ENCODE measurements at places on chromosomes 4 and X.

DNA sequence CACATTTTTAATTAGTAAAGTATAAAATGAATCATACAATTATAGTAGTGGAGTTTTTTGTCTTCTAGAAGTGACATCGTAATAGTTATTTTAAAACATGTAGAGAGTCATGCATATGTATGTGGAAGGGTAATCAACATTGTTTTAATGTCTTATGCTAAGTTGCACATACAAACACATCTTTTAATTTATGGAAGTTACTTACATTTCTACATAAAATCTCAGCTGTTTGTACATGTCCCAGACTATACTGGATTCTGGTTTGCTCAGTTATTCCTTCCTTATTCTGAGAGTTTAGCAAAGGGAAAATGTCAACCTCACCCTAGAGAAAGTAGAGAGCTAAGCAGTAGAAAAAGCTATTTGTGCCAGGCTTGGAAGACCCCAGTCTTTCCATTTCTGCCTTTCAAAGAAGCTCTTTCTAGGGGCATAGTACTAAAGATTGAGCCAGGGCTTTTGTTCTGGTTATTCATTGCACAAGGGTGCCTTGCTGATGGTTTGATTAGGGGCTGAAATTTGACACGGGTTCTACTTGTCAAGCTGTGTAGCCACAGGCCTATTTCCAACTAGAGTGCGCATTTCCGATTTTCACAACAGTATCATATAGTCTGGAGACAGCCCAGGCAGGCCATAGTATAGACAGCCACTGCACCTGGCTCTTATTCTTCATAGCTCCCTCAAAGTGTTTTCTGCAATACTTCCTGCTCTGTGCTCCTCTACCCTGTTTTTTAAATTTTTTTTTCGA, 106.3 kb downstream of the RPA4 start:
- no peak for DNase-seq

GRCh38 chrX:106208154-106208553, 40.0 kb downstream of the PWWP3B start:
- no peak for DNase-seq

- DNase-seq: no peak
Observed at GRCh38 chr4:1204286-1204827, 32.0 kb upstream of the SPON2 start.

DNA sequence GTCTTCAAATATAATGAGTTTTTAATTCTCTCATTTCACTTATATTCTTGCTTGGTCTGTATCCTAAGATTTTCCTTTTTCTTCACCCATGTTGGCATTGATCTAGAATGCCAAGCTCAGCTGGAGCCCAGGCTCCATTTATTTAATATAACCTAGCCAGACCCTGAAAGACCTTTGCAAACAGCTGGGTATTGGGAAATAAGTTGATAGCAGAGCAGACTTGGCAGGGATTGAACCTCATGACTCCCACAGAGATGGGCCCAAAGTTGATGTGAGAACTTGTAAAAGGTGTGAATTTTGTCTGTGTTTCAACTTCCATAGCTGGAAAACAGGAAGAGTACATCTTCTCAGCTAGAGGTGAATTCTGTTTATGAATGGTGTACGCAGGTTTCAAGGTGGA, 59.5 kb downstream of the SH2D1A start:
- no peak for DNase-seq

DNA sequence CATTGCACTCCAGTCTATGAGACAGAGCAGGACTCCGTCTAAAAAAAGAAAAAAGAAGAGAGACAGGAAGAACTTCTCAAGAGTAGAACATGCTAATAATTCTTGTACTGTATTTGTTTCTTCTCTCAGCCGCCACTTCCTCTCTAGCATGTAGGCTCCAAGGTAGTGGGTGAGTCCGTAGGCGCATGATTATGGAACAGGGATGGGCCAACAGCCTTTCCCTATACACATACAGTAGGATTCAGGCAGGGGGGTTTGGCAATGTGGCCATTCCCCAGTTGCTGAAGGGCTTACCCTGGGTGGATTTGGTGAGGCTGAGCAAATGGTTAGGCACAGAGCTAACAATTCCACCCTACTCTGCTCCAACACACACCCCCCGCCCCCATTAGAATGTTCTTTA, 35.0 kb upstream of the APLN start:
- no peak for DNase-seq

- DNase-seq: no peak
Observed at GRCh38 chr4:187333151-187333550, 609.5 kb upstream of the FAT1 start.

DNA sequence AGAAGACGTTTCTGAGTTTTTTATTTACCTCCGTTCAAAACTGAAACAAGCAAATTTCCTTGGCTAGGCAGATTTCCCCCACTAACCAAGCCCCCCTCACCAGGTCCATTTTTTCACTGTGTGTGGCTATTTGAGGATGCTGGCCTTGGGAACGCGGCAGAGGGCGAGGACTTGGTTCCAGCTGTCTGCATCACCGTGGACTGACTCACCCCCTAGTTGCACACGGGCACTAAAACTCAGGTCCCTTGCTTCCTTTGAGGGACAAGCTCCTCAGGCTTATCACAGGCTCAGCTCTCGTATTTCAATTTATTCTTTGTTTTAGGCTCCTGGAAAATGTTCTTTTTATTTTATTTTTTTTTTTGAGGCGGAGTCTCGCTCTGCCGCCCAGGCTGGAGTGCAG, 8.4 kb upstream of the MTNR1A start:
- DNase-seq: no peak

GRCh38 chrX:37468124-37468739, 103.2 kb upstream of the LANCL3 start:
- DNase-seq: no peak

DNA sequence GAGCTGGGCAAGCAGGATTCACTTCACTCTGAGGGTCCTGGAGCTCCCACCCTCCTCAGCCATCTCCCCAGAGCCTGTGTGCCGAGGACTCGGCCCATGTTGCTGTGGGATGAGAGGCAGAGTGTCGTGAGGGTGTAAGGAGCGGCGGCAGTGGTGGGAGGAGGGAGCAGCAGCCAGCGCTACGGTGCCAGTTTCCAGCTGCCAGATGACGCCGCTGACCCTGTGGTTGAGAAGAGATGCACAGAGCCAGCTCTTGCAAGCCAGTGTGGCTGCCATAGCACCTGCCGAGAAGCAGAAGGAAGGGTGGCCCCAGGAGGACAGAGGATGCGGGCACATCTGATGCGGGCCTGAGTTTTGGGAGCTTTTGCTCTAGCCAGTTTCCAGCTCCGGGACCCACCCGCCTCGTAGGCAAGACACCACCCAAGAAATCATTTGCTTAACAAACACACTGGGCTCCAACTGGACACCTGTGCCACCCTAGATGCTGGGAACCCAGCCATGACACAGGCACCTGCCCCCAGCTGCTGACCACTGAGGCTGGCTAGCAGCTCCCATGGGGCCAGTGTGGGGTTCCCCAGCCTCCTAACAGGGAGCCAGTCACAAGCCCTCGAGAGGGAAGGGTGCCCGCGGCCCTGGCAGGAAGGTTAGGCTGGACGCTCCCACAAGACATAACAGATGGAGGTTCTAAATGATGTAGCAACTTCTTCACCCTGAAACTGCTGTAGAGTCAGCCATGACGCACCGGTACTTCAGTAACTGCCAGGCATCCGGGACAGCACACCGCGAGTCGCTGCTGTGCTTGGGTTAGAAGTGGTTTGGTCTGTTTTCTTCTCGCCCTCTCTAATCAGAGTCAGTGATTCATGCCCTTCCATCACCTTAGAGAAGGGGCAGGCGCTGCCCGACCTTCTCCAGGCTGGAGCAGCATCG, 8.9 kb downstream of the MSANTD1 start:
- no peak for DNase-seq

DNA sequence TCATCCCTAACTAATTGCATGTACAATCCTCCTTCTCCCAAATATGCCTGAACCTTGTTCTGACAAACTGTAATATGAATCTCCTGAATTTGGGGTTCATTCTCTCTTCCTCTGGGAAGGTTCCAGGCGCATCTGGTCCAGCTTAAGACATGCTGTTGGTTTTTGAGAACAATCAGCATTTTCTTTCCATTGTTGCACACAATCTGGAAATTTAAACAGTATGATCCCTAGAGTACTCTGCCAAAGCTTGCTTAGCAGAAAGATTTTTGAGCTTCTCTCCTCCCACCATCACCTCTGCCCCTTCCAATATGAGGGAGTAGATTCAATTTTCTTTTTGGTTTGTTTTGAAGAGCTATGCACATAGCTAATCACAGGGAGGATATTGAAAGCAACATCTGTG, 50.1 kb downstream of the SRPX start:
- DNase-seq: no peak

- DNase-seq: no peak
Observed at GRCh38 chrX:24301806-24302205, 12.1 kb downstream of the SUPT20HL2 start.

DNA sequence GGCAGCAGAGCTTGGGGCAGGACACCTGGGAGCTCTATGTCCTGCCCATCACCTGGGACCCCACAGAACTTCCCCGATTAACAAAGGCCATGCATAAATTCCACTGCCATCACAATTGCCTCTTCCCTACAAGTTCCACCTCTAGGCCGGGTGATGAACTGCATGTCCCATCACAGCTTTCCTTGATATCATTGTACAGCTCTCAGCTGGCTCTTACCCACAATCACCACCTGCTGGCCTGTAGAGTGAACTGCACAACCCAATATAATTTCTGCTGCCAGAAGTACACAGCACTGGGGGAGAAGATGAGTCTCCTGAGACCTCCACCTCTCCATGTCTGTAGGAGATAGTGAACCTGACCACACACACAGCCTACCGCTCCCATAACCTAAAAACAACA, 285.0 kb upstream of the AADAT start:
- DNase-seq: no peak

- no peak for DNase-seq
Observed at GRCh38 chrX:71178908-71179307, 34.3 kb downstream of the NLGN3 start.

DNA sequence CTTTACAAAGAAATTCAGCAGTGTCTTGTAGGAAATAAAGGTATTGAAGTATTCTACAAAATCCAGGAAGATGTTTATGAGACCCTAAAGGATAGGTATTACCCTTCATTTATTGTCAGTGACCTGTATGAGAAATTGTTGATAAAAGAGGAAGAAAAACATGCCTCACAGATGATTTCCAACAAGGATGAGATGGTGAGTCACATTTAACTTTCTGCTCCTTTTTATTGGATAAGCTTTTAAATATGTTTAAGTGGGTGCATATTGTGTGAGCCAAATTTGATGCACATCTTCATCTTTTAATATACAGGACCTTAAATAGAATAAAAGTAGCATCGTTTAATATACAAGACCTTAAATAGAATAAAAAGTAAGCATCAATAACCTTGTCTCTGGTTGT, 72.1 kb downstream of the LRP2BP start:
- no peak for DNase-seq

GRCh38 chr4:27189683-27190082, 329.0 kb downstream of the STIM2 start:
- no peak for DNase-seq

GRCh38 chr4:20255251-20255586, 3.5 kb downstream of the SLIT2 start:
- no peak for DNase-seq

- DNase-seq: no peak
Observed at GRCh38 chr4:158793021-158793420, 24.2 kb downstream of the FNIP2 start.

GRCh38 chr4:181970366-181970765, 272.8 kb upstream of the TENM3 start:
- DNase-seq: no peak

DNA sequence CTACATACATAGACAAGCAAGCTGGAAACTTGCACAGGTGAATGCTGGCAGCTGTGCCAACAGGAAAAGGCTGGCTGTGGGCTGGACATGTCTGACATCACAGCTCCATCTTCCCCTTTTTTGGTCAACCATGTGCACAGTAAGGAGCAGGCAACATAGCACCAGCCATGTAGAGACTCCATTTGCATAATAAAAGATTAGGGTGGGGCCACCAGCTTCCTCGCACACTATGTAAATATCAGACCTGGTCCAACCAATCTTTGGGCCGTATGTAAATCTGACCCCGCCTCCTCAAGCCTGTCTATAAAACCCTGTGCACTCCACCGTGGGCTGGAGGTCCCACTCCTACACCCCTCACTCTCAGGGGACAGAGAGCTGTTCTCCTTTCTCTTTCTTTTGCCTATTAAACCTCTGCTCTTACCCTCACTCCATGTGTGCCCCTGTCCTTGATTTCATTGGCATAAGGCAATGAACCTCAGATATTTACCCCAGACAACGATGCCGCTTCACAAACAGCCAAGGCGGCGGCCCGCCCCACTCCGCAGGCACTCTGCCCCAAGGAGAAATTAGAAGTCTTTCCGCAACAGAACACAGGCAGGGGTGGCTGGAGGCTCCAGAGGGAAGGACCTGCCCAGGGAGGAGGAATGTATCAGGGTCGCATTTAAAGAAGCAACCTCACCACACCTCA, 862.2 kb downstream of the TRIML1 start:
- DNase-seq: no peak

- DNase-seq: no peak
Observed at GRCh38 chrX:153866302-153867019, 19.5 kb downstream of the L1CAM start.

GRCh38 chrX:110836451-110836850, 40.8 kb upstream of the CHRDL1 start:
- no peak for DNase-seq

GRCh38 chr4:180751009-180751408, 1492.2 kb upstream of the TENM3 start:
- no peak for DNase-seq

GRCh38 chr4:184163813-184164212, 53.9 kb downstream of the ENPP6 start:
- peak; percentile 29 for DNase-seq

GRCh38 chr4:95363559-95363925, 185.2 kb downstream of the UNC5C start:
- no peak for DNase-seq

DNA sequence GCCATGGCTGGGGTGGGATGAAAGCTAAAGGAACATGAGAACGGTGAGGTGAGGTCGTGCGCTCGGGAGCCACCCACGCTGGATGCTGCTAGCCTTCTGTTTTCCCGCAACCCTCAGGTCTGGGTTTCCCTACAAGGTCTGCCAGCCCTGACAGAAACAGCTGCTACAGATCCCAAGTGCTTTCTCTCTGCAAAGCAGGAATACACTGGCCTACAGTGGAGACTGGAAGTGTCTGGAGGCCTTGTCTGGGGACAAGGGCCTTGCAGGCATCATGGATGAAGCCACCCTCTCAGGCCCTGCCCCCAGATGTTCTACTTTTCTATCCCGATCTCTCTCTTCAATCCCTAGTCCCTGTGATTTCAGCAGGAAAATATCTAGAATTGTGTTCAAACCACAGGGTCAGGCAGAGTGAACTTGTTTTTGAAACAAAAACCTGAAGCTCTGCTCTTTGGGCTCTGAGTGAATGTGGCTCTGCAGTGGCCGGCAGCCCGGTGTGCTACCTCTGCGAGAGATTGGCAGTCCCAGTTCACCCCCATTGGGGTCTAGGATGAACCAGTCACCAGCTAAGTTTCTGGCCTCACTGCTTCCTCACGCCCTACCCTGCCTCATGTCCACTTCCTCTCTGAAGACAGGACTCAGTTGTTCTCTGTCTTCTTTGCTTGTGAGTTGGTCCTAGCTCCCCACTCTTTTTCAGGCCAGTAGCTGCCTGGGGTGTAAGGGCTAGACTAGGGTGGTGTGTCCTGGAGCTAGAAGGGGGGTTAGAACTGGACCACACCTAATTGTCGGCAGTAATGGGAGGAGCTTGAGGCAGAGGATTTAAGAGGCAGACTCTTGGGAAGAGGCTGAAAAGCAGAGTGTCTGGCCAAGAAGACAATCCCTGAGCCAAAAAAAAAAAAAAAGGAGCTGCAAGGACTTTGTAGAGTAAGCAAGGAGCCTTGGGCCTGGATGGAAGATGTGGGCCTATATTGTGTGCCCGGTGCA, 89.6 kb downstream of the RTL5 start:
- no peak for DNase-seq

- DNase-seq: no peak
Observed at GRCh38 chr4:88600176-88600838, 8.0 kb downstream of the HERC3 start.

All from left renal cortex interstitium (tissue), 4 donors.